ENCODE measurements at places on chromosomes 7 and 10.

- no peaks in the 10 kb centered on the region for H3K27me3 ChIP-seq
- DNase-seq: no peak
- H3K4me1 ChIP-seq: peaks cover 16% of the 10 kb centered on the region
- H3K36me3 ChIP-seq: no peaks in the 10 kb centered on the region
- H3K4me3 ChIP-seq: no peak overlapping the region
Measured at GRCh38 chr10:112746329-112746728, 203.7 kb upstream of the TCF7L2 start.

GRCh38 chr7:79489371-79489770 lies 35.9 kb upstream of the MAGI2 start:
- H3K27ac ChIP-seq: no peak overlapping the region
- H3K36me3 ChIP-seq: no peaks in the 10 kb centered on the region
- H3K27me3 ChIP-seq: no peaks in the 10 kb centered on the region
- no peak for DNase-seq
- no peak overlapping the region for H3K4me3 ChIP-seq
- no peaks in the 10 kb centered on the region for H3K4me1 ChIP-seq

DNA sequence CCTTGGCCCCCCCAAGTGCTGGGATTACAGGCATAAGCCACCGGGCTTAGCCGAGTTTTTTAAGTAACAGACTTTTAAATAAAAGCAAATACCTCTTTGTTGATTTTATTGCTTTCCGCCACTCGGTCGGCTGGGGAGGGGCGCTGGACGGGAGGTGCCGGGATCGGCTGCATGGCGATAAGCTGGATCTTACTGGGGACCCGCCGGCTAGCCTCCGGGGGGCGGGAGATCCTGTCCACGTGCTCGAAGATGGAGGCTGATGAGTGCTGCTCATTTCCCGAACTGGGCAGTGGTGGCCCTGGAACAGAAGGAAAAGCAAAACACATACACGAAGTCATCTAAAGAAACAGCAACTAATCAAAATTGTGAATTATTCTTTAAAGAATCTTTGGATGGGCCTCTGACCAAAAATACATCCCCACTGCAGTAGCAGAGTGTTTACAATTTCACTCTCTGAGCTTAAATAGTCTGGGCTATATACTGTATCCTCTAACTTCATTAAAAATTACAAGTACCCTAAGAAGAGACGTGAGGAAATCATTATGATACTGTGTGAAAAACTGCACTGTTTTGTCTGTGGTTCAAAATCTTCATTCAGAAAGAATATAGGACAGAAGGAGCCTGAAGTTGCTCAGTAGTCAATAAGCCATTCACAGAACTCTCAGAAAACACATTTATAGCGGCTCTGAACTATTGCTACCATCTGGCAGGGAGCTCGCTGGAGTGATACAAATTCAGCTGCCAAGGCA lies 73.2 kb upstream of the ATP6V0A4 start:
- DNase-seq: no peak
- H3K36me3 ChIP-seq: no peaks in the 10 kb centered on the region
- no peak overlapping the region for H3K27ac ChIP-seq
- no peaks in the 10 kb centered on the region for H3K27me3 ChIP-seq
- no peak overlapping the region for H3K4me3 ChIP-seq
- peaks cover 26% of the 10 kb centered on the region for H3K4me1 ChIP-seq

- no peaks in the 10 kb centered on the region for H3K27me3 ChIP-seq
- no peak overlapping the region for H3K4me3 ChIP-seq
- H3K27ac ChIP-seq: no peak overlapping the region
- H3K36me3 ChIP-seq: no peaks in the 10 kb centered on the region
Measured at GRCh38 chr7:130695840-130696239, 9.5 kb upstream of the TSGA13 start.

GRCh38 chr10:7797582-7797981 lies 9.6 kb downstream of the ATP5F1C start:
- no peak overlapping the region for H3K4me3 ChIP-seq
- peaks cover 4% of the 10 kb centered on the region for H3K4me1 ChIP-seq
- H3K36me3 ChIP-seq: peaks cover 40% of the 10 kb centered on the region
- no peak for DNase-seq
- H3K27ac ChIP-seq: no peak overlapping the region

DNA sequence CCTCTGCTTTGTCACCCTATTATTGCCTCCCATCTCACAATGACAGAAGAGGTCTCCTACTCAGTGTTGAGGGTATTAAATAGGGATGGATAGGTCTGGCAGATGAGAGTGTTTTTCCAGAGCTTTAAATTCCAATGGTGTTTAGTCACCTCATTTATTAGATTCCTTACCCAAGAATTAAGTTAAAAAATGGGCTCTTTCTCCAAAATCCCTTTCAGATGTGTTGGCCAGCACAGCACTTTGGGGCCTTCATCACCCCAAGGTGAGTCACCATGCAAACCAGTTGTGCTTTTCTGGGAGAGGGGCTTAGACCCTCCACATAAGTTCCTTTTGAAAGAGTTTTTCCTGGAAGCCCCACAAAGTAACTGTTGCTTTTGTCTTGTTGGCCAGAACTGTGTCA lies 78.4 kb downstream of the CYP26A1 start:
- no peak overlapping the region for H3K27ac ChIP-seq
- no peak for DNase-seq
- no peaks in the 10 kb centered on the region for H3K36me3 ChIP-seq
- H3K4me1 ChIP-seq: peaks cover 35% of the 10 kb centered on the region
- no peak overlapping the region for H3K4me3 ChIP-seq

DNA sequence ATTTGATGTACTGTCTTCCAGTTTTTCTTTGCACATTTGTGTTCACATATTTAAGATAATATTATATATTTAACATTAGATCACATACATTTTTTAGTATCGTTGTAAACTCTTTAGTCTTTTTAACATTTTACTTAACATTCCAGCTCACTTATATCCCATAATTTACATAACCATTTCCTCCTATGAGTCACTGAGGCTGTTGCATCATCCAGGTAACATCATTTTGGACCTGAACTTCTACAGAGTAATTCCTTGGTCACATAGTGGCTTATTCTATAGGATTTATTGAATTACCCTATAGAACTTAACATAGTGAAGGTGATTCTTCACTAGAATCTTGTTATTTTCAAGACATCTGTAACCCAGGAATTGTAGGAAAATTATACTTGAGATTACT lies 194.4 kb downstream of the POU6F2 start:
- DNase-seq: no peak
- no peak overlapping the region for H3K4me3 ChIP-seq
- no peaks in the 10 kb centered on the region for H3K4me1 ChIP-seq
- H3K27me3 ChIP-seq: no peaks in the 10 kb centered on the region
- H3K36me3 ChIP-seq: no peaks in the 10 kb centered on the region

DNA sequence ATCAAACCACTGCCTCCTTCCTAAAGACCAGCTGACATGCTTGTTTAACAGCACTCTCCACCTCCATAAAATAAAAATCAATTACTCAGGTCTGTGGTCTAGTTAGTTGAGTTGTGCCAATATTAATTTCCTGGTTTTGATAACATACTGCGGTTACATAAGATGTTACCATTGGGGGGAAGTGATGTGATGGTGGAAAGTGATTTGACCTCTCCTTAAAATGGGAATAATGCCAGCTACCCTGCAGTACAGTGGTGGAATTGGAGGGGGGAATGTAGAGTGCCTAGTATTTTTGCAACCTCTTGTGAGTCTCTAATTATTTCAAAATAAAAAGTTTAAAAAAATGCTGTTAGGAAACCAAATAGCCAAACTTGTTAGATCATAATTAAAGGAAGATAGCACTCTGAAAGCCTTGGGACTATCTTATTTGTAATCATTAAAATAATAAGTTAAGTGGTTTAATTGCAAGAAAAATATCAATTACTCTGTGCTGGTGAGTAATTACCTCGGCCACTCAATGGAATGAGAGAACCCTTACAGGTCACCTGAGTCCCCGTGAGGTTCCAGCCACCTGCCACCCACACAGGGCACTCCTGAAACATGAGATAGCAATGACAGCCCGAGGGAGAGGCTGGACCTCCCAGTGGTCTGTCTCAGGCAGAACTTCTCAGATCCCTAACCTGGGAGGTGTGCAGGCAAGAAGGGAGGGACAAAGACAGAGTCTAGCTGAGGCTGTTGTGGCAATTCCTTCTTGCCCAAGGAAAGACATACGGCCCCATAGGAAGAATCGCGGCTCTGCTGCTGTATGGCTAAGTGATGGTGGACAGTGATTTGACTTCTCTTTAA lies 94.1 kb downstream of the SH3PXD2A start:
- H3K27me3 ChIP-seq: no peaks in the 10 kb centered on the region
- peaks cover 22% of the 10 kb centered on the region for H3K36me3 ChIP-seq
- H3K4me1 ChIP-seq: peaks cover 95% of the 10 kb centered on the region
- DNase-seq: no peak

- no peak overlapping the region for H3K27ac ChIP-seq
- no peaks in the 10 kb centered on the region for H3K27me3 ChIP-seq
Measured at GRCh38 chr10:105239311-105240219, 598.5 kb downstream of the SORCS3 start.
